ENCODE measurements at places on chromosomes 3 and 15.

DNA sequence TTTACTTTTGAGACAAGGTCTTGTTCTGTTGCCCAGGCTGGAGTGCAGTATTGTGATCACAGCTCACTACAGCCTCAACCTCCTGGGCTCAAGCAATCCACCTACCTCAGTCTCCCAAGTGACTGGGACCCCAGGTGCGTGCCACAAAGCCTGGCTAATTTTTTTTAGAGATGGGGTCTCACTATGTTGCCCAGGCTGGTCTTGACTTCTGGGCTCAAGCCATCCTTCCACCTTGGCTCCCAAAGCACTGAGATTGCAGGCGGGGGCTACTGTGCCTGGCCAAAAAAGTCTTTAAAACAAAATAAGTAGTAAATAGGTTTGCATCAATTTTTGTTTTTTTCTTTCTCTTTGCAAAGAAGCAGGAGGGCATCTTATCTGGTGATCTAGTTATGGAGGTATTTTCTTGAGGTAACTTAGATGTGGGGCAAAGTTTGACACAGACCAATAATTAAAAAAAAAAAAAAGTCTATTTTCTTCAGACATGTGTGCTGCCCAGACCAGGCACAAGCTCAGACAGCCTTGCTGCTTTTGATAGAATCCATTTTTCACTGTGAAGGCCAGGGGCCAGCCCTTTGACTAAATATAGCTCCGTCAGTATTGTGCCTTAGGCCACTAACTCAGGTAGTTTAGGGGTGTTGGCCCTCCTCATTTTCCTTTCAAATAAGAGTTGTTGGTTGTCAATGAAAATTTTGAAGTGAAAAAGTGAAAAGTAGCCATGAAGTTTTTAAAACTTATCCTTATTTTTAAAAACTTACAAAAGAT is 2.5 kb downstream of the ARL6IP5 start:
- peaks cover 19% of the 10 kb centered on the region for H3K36me3 ChIP-seq
- peak overlapping the region; percentile 96 for H3K4me3 ChIP-seq
- H3K27me3 ChIP-seq, result no peaks in the 10 kb centered on the region
- no peak for DNase-seq
- peak overlapping the region; percentile 96 for H3K27ac ChIP-seq
- peaks cover 68% of the 10 kb centered on the region for H3K4me1 ChIP-seq

DNA sequence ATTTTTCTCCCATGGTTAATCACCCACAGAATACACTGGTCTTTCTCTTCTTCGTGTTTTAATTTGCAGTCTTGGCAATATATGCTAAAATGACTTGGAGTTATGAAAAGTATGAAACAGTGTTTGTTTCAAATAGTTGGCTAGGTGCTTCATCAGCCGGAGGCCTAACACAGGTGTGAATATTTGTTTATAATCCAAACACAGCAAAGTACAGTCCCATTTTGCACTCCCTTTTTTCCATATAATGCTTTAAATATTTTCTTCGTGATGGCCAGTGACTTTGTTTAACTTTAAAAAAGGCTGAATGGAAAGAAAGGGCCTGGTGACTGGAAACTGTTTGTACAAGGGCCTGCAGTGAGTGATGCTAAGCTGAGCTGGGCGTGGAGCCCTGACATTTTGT is 219.7 kb upstream of the LRIG1 start:
- DNase-seq, result no peak
- H3K4me3 ChIP-seq, result no peak overlapping the region
- no peak overlapping the region for H3K27ac ChIP-seq
- H3K36me3 ChIP-seq, result no peaks in the 10 kb centered on the region

DNA sequence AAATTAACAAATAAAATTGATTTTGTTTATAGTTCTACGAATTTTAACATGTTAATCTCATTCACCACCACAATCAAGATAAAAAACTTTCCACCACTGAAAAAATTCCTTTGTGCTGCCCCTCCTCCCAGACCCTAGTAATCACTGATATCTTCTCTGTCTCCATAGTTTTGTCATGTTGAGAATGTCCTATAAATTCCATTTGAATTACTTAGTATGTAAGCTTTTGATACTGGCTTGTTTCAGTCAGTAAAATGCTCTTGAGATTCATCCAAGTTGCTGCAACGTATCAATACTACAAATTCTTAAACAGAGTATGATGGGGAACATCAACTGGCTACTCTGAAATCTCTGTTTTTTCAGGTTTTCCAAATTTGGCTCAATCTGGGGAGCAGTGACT is 129.6 kb downstream of the CTNNB1 start:
- no peak overlapping the region for H3K4me3 ChIP-seq
- H3K27me3 ChIP-seq, result no peaks in the 10 kb centered on the region

GRCh38 chr3:112027142-112027541 is 7.4 kb upstream of the TMPRSS7 start:
- no peak overlapping the region for H3K4me3 ChIP-seq
- H3K27me3 ChIP-seq, result no peaks in the 10 kb centered on the region
- H3K36me3 ChIP-seq, result no peaks in the 10 kb centered on the region
- no peaks in the 10 kb centered on the region for H3K4me1 ChIP-seq

DNA sequence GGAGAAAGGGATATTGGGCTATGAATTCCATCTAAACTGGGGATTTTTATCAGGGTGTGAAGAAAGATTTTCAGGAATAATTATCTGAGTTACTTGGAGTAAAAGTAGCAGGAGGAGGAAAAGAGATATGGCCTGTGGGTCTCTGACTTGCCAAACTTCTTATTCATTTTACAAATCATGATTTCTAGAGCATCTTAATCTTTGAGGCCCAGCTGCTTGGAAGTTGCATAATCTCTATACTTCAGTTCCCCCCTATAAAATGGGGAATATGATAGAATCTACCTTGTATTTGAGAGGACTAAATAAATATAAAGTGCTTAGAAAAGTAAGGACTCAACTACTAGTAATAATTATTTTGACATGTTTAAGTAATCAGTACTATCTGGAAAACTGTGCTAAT is 11.0 kb upstream of the GABPB1 start:
- DNase-seq, result no peak
- no peak overlapping the region for H3K27ac ChIP-seq
- no peak overlapping the region for H3K4me3 ChIP-seq
- peaks cover 17% of the 10 kb centered on the region for H3K36me3 ChIP-seq
- H3K4me1 ChIP-seq, result peaks cover 4% of the 10 kb centered on the region

DNA sequence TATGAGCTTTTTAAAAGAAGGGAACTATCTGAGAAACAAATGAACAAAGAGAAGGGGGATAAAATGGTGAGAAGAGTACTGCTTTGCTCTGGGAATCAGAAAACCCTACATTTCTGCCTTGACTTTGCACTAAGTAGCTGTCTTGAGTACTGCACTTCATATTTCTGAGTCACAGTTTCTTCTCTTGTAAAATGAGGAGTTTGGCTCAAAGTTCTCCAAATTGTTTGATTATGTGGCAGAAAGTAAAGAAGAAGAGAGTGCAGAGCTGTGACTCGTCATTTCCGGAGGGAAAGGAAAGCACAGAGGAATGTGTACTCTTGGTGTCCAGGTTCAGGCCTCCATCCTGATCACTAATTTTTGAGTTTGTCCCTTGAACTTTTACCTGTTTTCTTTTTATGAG is 54.7 kb downstream of the TP63 start:
- H3K36me3 ChIP-seq, result no peaks in the 10 kb centered on the region
- H3K4me1 ChIP-seq, result no peaks in the 10 kb centered on the region
- no peak for DNase-seq
- no peak overlapping the region for H3K27ac ChIP-seq

- no peaks in the 10 kb centered on the region for H3K4me1 ChIP-seq
- H3K27me3 ChIP-seq, result no peaks in the 10 kb centered on the region
- no peak overlapping the region for H3K27ac ChIP-seq
Measured at GRCh38 chr3:61452535-61453090, 108.8 kb upstream of the PTPRG start.

GRCh38 chr15:81548365-81549130 is 174.5 kb upstream of the TMC3 start:
- H3K27me3 ChIP-seq, result peaks cover 13% of the 10 kb centered on the region
- no peak for DNase-seq
- no peak overlapping the region for H3K27ac ChIP-seq
- H3K4me1 ChIP-seq, result no peaks in the 10 kb centered on the region
- no peak overlapping the region for H3K4me3 ChIP-seq

- no peak overlapping the region for H3K27ac ChIP-seq
- DNase-seq, result no peak
- no peaks in the 10 kb centered on the region for H3K36me3 ChIP-seq
- no peaks in the 10 kb centered on the region for H3K4me1 ChIP-seq
- peaks cover 41% of the 10 kb centered on the region for H3K27me3 ChIP-seq
Measured at GRCh38 chr15:39365161-39365560, 215.7 kb upstream of the THBS1 start.

DNA sequence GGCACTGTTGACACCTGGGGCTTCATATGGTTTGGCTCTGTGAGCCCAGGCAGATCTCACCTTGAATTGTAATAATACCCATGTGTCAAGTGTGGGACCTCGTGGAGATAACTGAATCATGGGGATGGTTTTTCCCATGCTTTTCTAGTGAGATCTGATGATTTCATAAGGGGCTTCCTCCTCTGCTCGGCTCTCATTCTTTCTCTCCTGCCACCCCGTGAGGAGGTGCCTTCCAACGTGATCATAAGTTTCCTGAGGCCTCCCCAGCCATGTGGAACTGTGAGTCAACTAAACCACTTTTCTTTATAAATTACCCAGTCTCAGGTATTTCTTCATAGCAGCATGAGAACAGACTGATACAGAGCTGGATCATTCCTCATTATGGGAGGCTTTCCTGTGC is 655.9 kb upstream of the ADAMTS9 start:
- H3K4me3 ChIP-seq, result no peak overlapping the region
- no peak overlapping the region for H3K27ac ChIP-seq
- no peaks in the 10 kb centered on the region for H3K4me1 ChIP-seq
- H3K27me3 ChIP-seq, result no peaks in the 10 kb centered on the region
- no peak for DNase-seq
- H3K36me3 ChIP-seq, result no peaks in the 10 kb centered on the region

- no peak overlapping the region for H3K27ac ChIP-seq
- H3K36me3 ChIP-seq, result no peaks in the 10 kb centered on the region
- DNase-seq, result no peak
- H3K4me3 ChIP-seq, result no peak overlapping the region
Measured at GRCh38 chr3:13780432-13781176, 99.3 kb downstream of the WNT7A start.

- peaks cover 3% of the 10 kb centered on the region for H3K36me3 ChIP-seq
- H3K4me1 ChIP-seq, result no peaks in the 10 kb centered on the region
- DNase-seq, result no peak
- H3K27ac ChIP-seq, result no peak overlapping the region
- no peak overlapping the region for H3K4me3 ChIP-seq
- H3K27me3 ChIP-seq, result no peaks in the 10 kb centered on the region
Measured at GRCh38 chr15:57159767-57160166, 216.5 kb upstream of the CGNL1 start.

Measured in effector memory CD8-positive, alpha-beta T cell (primary cell).